Stimulated activated CD4-positive, alpha-beta T cell treated with anti-CD3 and anti-CD28 coated beads, Interleukin-4, amount 100 ng/mL, for 48 hours (primary cell): ENCODE measurements at places on chromosomes 3 and 15.

GRCh38 chr3:27097182-27097581, 272.0 kb downstream of the NEK10 start:
- no peak for DNase-seq

GRCh38 chr15:25879438-25879837, 16.3 kb upstream of the ATP10A start:
- no peak for DNase-seq

DNA sequence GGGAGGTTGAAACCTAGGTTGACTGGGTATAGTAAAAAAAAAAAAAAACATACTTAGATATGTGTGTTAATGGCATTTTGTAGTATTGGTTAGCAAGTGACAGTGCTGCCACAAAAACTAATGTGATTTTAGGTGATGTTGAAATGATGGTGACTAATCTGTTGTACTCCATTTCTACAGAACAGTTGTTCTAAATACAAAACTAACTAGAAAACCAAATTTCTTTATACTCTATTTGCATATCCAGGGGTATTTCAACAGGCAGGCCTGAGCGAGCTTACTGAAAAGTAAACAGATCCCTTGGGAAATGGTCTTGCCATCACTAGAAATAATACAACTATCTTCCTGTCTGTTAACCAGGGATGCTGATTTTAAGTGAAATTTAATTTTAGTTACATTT, 20.5 kb downstream of the TSC22D2 start:
- DNase-seq, result no peak

GRCh38 chr3:159390656-159391212, 588.9 kb downstream of the MFSD1 start:
- DNase-seq, result no peak

DNA sequence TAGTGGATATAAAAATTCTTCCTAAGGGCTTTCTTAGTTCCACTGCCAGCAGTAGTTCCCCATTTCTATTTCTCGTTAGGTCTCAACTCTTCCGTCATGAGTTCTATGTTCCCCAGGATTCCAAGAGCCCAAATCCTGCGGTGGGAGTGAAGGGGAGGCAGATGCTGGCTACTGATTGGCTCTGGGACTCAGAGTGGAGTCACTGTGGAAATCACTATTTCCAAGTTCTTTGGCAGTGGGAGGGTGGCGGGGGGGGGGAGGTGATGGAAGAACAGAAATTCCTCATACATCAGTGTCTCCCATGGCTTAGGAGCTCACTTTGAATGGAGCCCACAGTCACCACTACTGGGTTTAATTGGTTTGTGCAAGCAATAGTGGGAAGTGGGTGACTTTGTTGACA, 5.6 kb downstream of the CCR1 start:
- DNase-seq, result no peak

DNA sequence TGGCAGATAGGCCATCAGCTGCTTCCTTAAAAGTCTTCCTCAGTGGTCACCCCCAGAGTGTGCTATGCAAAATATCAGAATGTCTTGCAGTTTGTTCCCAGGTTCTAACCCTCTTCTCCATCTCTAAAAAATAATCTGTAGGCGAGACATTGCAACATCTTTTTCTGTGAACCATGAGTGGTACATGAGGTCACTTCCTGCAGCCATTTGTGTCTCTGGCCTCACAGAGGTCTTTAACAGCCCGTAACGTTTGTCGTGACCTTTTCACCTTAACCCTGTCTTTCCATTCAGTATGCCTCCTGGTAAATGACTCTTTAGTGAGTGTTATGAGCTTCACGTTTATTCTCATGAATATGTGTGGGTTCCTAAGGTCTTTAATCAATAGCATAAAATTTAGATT, 145.4 kb downstream of the KLHL25 start:
- DNase-seq, result no peak

DNA sequence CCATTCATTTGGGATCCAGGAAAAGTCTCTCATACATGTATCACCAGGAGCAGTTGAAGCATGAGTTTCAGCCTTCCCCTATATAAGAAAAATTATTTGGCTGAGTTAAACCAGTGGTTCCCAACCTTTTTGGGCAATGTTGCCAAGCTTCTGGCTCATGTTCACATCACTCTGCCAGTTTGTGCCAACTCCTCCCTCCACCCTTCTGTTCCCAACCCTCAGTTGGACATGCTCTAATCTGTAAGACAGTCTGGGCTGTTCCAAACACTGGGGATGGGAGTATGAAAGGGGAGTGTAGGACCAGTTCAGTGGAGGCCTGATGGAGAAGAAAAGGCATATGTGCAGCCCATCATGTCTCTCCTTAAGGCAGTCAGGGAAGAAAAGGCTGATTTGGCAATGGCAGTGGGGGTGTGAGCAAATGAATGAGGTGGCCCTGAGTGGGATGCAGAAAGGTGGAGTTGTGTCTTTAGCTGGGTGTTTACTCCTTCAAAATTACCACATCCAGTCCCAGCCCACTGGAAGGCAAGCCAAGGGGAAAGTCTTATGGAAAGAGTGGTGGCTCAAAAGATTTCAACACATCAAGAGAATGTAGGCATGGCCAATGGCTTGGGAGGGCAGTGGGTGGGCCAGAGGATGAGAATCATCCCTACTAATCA, 32.0 kb upstream of the PRICKLE2 start:
- DNase-seq, result no peak
